ENCODE measurements at places on chromosomes 2 and 18.

GRCh38 chr2:17814601-17815000 is 1.7 kb upstream of the MSGN1 start:
- DNase-seq = no peak

DNA sequence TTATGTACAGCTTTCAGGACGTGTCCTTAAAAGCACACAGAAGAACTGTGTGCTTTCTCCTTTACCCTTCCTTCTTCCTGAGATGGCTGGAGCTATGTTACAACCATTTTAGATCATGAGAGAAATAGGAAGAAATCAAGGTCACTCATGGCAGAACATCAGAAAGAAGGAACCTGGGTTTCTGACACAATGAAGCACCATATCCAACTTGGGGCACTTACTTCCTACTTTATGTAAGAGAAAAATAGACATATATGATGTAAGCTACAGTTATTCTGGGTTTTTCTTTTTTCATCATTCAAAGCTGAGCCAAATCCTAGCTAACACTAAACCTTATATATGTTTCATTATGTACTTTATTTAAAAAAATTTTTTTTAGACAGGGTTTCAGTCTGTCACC is 79.5 kb downstream of the FAM161A start:
- no peak for DNase-seq

GRCh38 chr18:1840878-1841277 is 730.4 kb downstream of the METTL4 start:
- DNase-seq = no peak

DNA sequence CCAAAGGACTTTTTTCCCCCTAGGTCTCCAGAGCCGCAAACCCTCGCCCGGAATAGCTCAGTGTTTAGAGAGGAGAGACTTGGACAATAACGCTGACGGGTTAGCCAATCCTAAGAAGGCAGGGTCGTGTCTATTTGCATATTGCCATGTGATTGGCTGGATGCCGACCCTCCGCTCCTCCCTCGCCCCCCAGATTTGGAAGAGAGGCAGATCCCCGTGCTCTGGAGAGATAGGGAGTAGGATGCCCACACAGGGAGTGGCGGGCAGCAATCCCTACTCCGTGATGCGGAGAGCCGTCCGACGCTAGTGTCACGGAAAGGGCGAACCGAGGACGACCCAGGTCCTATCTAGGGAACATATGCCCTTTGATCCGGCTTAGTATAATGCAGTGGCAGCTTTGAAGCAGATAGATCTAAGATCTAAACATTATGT is 1.4 kb downstream of the WNT6 start:
- DNase-seq = no peak

DNA sequence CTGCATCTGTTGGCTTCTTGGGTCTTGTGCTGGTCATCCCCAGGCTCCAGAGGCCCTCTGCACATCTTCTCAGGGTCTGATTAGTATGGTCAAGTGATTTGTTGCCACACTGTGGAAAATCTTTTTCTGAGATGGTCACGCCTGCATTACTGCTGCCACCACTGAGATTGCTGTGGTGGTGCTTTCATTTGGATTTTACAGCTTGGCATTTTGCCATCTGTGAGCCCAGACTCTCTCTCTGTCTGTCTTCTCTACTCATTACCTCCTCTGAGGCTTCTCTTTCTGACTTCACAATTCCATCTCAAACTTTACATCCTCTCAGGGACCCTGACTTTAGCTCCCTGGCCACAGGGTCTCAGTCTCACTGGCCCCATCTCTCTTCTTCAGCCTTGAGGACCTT is 154.6 kb downstream of the LRRTM1 start:
- DNase-seq = no peak
